ENCODE measurements at places on chromosomes 7 and 10. TPM values are rescaled to one million over a fixed set of nuclear protein-coding genes. Genes with fewer than 3 reads are reported as not detected.
A peak's percentile ranks its signal among the peaks of the same experiment; 100 is the strongest.

DNA sequence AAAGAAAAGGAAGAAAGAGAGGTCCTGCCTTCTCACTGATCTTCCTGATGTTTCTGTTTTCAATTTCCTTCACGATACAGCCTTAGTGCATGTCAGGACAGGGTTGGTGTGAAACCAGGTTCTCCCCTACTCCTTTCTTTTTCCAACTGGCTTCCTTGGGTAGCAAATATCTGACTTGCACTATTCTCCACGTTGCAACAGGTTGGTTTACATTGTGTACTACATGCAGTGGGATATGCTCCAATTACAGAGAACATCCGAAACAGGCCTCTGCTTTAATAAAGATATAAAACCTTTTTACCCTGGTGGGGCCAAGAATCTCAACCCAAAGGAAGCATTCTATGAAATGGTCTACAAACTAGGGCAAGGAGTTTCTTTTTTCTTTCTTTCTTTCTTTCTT, 16.9 kb upstream of the CREB5 start:
- no peak overlapping the region for H3K27ac ChIP-seq
- no peaks in the 10 kb centered on the region for H3K4me1 ChIP-seq
- H3K27me3 ChIP-seq: no peaks in the 10 kb centered on the region
- H3K4me3 ChIP-seq: no peak overlapping the region

DNA sequence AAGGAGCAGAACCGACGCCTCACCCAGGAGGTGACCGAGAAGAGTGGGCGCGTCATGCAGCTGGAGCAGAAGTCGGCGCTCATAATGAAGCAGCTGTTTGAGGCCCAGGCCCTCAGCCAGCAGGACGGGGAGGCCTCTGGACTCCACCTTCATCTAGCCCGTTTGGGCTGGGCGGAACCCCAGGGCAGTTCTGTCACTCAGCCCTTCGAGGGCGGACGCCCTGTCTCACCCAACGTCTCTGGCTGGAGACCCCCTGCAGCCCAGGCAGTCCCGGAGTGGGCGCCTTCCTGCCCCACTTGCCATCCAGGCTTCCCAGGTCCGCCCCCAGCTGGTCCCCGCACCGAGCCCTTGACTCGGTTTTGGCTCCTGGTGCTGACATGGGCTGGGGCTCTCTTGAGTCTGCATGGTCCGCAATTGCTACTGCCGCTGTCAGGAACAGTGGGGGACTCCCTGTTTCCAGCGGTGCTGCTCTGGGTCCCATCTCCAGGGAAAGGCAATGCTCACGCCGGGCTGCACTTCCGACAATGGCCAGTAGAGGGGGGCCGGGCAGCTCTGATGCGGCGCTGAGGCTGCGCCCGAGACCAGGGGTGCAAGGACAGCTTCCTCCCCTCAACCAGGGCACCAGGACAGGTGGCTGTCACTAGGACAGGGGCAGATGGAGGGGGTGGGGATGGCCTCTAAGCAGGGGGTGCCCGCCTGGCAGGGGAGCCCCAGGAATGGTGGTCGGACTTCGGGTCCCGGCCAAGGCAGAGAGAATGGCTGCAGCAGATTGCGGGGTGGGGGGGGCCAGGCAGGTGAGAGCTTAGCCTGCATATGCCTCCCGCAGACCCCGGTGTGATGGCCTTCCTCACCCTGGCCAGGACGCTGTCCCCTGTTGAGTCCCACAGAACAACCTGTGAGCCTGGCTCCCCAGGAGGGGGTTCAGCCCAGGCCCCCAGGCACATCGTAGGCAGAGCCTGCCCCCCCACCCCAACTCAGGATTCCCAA, 71.2 kb upstream of the KCTD7 start:
- no peak overlapping the region for H3K4me3 ChIP-seq
- H3K27me3 ChIP-seq: no peaks in the 10 kb centered on the region
- H3K27ac ChIP-seq: no peak overlapping the region
- H3K36me3 ChIP-seq: peaks cover 49% of the 10 kb centered on the region
- DNase-seq: peak; percentile 55

GRCh38 chr7:110800984-110801383, 289.9 kb upstream of the LRRN3 start:
- no peak overlapping the region for H3K27ac ChIP-seq
- no peaks in the 10 kb centered on the region for H3K36me3 ChIP-seq
- no peak for DNase-seq
- no peak overlapping the region for H3K4me3 ChIP-seq
- H3K4me1 ChIP-seq: no peaks in the 10 kb centered on the region

- no peak for DNase-seq
- H3K4me3 ChIP-seq: no peak overlapping the region
- no peaks in the 10 kb centered on the region for H3K27me3 ChIP-seq
- H3K27ac ChIP-seq: peak overlapping the region; percentile 26
These were observed 1.5 kb upstream of the ATP6V0A4 start for GRCh38 chr7:138799336-138800000.

- H3K4me3 ChIP-seq: no peak overlapping the region
- no peak for DNase-seq
- H3K27me3 ChIP-seq: no peaks in the 10 kb centered on the region
- H3K4me1 ChIP-seq: no peaks in the 10 kb centered on the region
These were observed 97.8 kb upstream of the BTBD16 start for GRCh38 chr10:122173337-122173736.

DNA sequence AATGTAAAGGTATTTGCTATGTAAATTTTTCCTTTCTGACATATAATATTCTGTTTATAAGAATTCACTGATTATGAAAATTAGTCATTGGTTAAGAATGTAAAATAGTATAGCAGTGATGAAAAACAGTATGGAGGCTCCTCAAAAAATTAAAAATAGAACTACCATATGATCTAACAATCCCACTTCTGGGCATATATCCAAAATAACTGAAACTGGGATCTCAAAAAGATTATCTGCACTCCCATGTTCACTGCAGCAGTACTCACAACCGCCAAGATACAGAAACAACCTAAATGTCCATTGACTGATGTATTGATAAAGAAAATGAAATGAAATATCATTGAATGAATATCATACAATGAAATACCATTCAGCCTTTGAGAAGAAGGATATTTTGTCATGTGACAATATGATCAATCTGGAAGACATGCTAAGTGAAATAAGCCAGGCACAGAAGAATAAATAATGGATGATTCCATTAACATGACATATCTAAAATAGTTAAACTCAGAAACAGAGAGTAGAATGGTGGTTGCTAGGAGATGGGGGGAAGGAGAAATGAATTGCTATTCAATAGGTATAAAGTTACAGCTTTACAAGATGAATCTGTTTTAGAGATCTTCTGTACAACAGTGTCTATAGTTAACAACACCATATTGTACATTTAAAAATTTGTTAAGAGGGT, 14.0 kb downstream of the C10orf88 start:
- no peaks in the 10 kb centered on the region for H3K27me3 ChIP-seq
- H3K4me1 ChIP-seq: no peaks in the 10 kb centered on the region
- H3K27ac ChIP-seq: no peak overlapping the region
- H3K4me3 ChIP-seq: no peak overlapping the region
- DNase-seq: no peak

The ZNF488 gene
- 23.5 TPM for total RNA-seq

The SYT15B gene
- 4.1 TPM for total RNA-seq

The MRM2 gene
- total RNA-seq: 19.0 TPM

All from Peyer's patch (tissue), 4 donors.